ENCODE measurements at places on chromosomes 7 and 10.

GRCh38 chr7:20330239-20330927 is at the start of gene ITGB8:
TSS of gene ITGB8 (plus strand) at chr7:20330900. CDS start at chr7:20331807, 907 bp downstream.
- no peaks in the 10 kb centered on the region for H3K36me3 ChIP-seq
- DNase-seq: peak; percentile 89
- peak within 1 kb of the TSS; percentile 94 for H3K4me3 ChIP-seq
- H3K27me3 ChIP-seq: peaks cover 57% of the 10 kb centered on the region

GRCh38 chr10:101489355-101489754 is 98.7 kb downstream of the POLL start:
- H3K4me3 ChIP-seq: no peak overlapping the region
- H3K27me3 ChIP-seq: no peaks in the 10 kb centered on the region
- H3K4me1 ChIP-seq: peaks cover 7% of the 10 kb centered on the region
- H3K27ac ChIP-seq: no peak overlapping the region
- H3K36me3 ChIP-seq: no peaks in the 10 kb centered on the region

GRCh38 chr10:102795453-102796406 is 41.5 kb downstream of the CYP17A1 start:
- no peaks in the 10 kb centered on the region for H3K27me3 ChIP-seq
- H3K4me3 ChIP-seq: peak overlapping the region; percentile 50
- DNase-seq: no peak
- peaks cover 19% of the 10 kb centered on the region for H3K4me1 ChIP-seq
- H3K27ac ChIP-seq: peak overlapping the region; percentile 38

- peaks cover 23% of the 10 kb centered on the region for H3K4me1 ChIP-seq
- H3K36me3 ChIP-seq: no peaks in the 10 kb centered on the region
- no peak overlapping the region for H3K4me3 ChIP-seq
- peak overlapping the region; percentile 25 for H3K27ac ChIP-seq
- H3K27me3 ChIP-seq: peaks cover 5% of the 10 kb centered on the region
Measured at GRCh38 chr10:4343873-4344272, 482.1 kb upstream of the AKR1E2 start.

GRCh38 chr7:1675673-1676549 is 5.8 kb downstream of the ELFN1 start:
- no peaks in the 10 kb centered on the region for H3K4me1 ChIP-seq
- no peak overlapping the region for H3K4me3 ChIP-seq
- no peak for DNase-seq
- no peaks in the 10 kb centered on the region for H3K36me3 ChIP-seq

- H3K4me3 ChIP-seq: no peak overlapping the region
- peaks cover 4% of the 10 kb centered on the region for H3K4me1 ChIP-seq
- peaks cover 20% of the 10 kb centered on the region for H3K27me3 ChIP-seq
- DNase-seq: no peak
- no peak overlapping the region for H3K27ac ChIP-seq
Measured at GRCh38 chr7:159108941-159109652, 35.6 kb downstream of the VIPR2 start.

GRCh38 chr7:140475747-140476333 is 3.5 kb downstream of the MKRN1 start:
- DNase-seq: peak; percentile 40
- H3K27ac ChIP-seq: peak overlapping the region; percentile 84
- peaks cover 35% of the 10 kb centered on the region for H3K4me1 ChIP-seq
- H3K36me3 ChIP-seq: peaks cover 2% of the 10 kb centered on the region

DNA sequence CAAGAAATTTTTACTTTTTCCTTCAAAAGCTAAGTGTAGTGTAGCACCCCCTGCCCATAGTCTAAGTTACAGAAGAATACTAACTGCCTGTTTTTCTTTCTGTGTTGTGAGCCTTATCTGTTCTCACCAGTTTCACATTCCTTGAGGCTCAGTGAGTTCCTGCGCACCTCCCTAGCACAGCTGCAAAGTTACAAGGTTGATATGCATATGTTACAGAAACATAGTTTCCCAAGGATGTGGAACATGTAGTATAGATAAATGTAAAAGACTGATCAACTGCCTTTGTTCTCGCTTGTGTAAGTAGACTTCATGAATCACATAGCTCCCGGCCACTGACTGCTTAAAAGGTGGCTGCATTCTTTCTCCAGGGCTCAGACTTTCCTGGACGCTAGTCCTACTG is 6.7 kb upstream of the ZNF33B start:
- no peaks in the 10 kb centered on the region for H3K27me3 ChIP-seq
- DNase-seq: no peak
- H3K27ac ChIP-seq: no peak overlapping the region
- no peak overlapping the region for H3K4me3 ChIP-seq

DNA sequence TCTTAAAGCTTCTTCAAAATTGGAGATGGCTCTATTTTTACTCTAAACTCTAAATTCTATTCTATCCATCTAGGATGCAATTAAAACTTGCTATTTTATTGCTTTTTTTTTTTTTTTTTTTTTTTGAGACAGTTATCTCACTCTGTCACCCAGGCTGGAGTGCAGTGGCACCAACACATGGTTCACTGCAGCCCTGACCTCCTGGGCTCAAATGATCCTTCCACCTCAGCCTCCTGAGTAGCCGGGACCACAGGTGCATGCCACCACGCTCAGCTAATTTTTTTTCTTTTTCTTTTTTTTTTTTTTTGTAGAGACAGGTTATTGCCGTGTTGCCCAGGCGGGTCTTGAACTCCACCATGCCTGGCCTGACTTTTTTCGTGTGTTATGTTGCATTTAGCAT is 41.2 kb downstream of the DNAJC1 start:
- H3K27ac ChIP-seq: no peak overlapping the region
- H3K4me3 ChIP-seq: no peak overlapping the region
- peaks cover 13% of the 10 kb centered on the region for H3K4me1 ChIP-seq
- no peaks in the 10 kb centered on the region for H3K27me3 ChIP-seq
- no peak for DNase-seq

DNA sequence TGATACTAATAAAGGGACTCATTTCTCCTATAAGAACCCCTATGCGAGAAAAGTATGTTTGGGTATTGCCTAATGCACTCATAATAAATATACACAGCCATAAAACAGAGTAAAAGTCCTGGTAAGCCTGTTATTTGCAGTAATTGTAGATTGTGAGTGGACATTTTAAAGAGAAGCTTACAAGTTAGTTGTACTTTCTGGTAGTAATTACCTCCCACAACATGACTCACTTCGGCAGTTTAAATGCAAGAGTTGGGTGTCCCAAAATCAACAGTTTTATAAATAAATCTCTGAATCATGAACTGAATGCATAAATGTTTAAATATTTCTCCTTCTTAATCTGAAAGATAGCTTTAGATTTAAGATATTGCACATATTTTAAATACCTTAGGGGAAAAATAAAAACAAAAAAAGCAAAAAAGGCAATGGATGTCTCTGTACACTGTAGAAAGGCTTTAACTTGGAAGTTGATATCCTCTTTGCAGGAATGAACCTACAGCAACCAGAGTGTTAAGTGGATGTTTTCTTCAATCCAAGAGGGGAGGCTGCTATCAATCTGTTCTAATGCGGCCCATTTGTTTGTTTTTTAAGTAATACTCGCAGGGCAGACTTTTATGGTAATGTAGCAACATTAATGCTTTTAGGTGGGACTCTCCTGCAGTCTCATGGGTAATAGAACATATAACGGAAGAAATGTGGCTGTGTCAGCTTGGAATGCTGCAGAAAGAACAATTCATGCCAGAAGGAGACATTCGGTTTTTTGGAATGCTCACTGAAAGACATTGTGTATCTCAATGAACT is 57.3 kb upstream of the ZEB1 start:
- DNase-seq: no peak
- no peak overlapping the region for H3K27ac ChIP-seq
- no peaks in the 10 kb centered on the region for H3K27me3 ChIP-seq
- H3K4me3 ChIP-seq: no peak overlapping the region
- no peaks in the 10 kb centered on the region for H3K36me3 ChIP-seq
- no peaks in the 10 kb centered on the region for H3K4me1 ChIP-seq

- no peak overlapping the region for H3K4me3 ChIP-seq
- DNase-seq: no peak
- no peaks in the 10 kb centered on the region for H3K36me3 ChIP-seq
- no peaks in the 10 kb centered on the region for H3K4me1 ChIP-seq
- no peak overlapping the region for H3K27ac ChIP-seq
Measured at GRCh38 chr7:110771717-110772116, 319.2 kb upstream of the LRRN3 start.

- H3K27me3 ChIP-seq: no peaks in the 10 kb centered on the region
- H3K36me3 ChIP-seq: peaks cover 25% of the 10 kb centered on the region
- H3K4me3 ChIP-seq: no peak overlapping the region
- H3K27ac ChIP-seq: peak overlapping the region; percentile 96
- H3K4me1 ChIP-seq: peaks cover 81% of the 10 kb centered on the region
- DNase-seq: no peak
Measured at GRCh38 chr7:43659549-43659896, 69.8 kb downstream of the COA1 start.

DNA sequence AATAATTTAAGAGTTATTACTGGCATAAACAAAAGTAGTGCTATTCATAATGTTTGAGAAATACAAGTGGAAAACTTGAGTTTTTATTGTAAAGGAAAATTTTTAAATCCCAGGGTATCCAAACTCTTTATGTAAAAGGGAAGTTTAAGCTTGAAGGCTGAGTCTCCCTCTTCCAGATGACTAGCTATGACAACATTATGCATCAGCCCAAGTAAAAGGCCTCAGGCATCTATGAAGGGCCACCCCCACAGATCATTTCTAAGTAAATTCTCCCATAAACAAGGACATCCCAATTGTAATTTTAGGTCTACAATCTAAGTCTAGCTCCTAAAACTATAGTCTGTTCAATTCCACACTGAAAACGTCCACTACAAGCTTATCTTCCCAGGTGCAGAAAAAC is 166.2 kb upstream of the STEAP1 start:
- H3K27ac ChIP-seq: no peak overlapping the region
- H3K27me3 ChIP-seq: no peaks in the 10 kb centered on the region
- no peaks in the 10 kb centered on the region for H3K36me3 ChIP-seq
- DNase-seq: no peak
- no peak overlapping the region for H3K4me3 ChIP-seq
- H3K4me1 ChIP-seq: no peaks in the 10 kb centered on the region

DNA sequence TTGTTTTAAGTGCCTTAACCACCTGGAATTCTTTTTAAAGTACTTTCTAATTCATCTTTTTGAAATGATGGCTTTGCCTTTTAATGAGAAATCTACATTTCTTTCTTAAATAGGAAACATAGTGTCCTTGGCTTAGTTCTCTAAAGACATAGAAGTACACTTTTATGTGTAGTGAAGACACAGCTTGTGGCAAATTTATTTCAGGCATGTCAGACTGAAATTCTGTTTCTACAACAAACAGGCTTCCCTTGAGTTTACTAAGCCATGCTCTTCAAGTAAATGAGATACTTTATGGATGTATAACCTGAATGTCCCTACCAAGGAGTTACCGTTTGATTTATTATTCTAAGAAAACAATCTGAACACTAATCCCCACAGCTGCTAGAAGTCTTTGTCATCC is 136.9 kb upstream of the MAGI2 start:
- H3K4me1 ChIP-seq: no peaks in the 10 kb centered on the region
- H3K27me3 ChIP-seq: no peaks in the 10 kb centered on the region
- H3K27ac ChIP-seq: no peak overlapping the region
- no peaks in the 10 kb centered on the region for H3K36me3 ChIP-seq
- DNase-seq: no peak
- H3K4me3 ChIP-seq: no peak overlapping the region

GRCh38 chr7:30470771-30471170 is 7.8 kb downstream of the NOD1 start:
- no peaks in the 10 kb centered on the region for H3K27me3 ChIP-seq
- H3K36me3 ChIP-seq: no peaks in the 10 kb centered on the region
- H3K4me1 ChIP-seq: peaks cover 83% of the 10 kb centered on the region
- no peak for DNase-seq
- no peak overlapping the region for H3K4me3 ChIP-seq

DNA sequence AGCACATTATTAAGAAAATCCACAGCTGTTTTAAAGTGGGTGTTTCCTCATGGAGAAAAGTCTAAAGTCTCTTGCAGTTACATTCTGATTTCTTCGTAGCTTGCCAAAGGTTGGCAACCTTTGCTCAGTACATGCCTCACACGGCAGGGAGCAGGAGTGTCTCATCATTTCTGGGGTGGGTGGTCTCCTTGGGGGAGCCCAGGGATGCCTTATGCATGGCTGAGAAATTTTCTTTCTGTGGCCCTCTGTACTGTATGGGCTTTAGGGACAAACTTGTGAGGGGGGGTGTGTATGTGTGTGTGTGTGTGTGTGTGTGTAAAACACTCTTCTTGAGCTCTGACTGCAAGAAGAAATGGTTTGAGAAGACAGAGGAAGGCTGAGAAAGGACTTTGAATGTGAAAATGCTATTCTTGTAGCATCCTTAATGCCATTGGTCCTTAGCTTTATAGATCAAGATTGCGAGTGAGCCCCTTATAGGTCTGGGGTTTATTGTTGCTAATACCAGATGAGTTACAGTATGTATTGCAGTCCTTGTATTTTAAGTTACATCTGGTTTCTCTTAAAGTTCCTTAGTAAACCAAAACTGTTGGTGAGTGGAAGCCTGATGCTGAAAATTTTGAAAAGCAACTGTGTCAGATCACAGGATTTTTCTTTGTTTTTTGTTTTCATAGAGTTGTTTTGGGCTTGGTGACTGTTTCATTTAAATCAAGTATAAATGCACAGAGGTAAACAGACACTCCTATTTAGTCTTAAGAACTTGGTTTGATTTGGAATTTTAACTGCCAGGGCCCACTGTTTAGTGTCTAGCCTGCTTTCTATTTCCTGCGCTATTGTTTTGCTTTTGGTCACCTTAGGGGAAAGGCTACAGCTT is 242.0 kb downstream of the BICC1 start:
- H3K27me3 ChIP-seq: no peaks in the 10 kb centered on the region
- DNase-seq: no peak
- H3K36me3 ChIP-seq: no peaks in the 10 kb centered on the region
- H3K4me1 ChIP-seq: no peaks in the 10 kb centered on the region
- H3K4me3 ChIP-seq: no peak overlapping the region
- H3K27ac ChIP-seq: no peak overlapping the region

DNA sequence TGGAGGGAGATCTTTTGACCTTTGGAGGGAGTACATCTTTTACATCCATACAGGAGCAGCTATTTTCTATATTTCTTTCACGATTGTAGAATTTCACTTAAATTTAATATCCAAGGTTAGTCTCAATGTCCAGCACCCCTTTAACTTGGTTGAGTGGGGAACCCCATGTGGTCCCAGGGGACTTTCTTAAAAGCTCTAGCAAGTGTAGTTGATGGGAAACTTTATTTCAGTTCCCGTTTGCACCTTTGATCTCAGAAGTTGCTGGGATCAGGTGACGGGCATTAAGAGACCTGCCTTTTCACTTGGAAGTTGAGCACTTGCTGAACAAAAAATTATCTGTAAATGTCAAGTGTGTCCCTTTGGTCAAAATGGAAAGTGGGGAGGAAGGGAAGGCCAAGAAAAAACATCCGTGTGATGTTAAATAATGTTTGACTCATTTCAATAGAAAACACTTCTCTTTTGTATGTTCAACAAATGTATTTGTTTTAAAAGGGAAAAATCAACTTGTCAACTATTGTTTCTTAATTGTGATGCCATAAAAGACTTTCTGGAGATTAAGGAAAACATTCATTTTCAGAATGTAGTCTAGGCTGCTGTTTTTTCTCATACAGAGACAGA is 370.1 kb upstream of the GALNT17 start:
- no peak for DNase-seq
- no peaks in the 10 kb centered on the region for H3K27me3 ChIP-seq
- H3K27ac ChIP-seq: no peak overlapping the region
- no peaks in the 10 kb centered on the region for H3K36me3 ChIP-seq
